HFFc6 (cell line): ENCODE measurements at places on chromosomes 5 and 9. TPM values are rescaled to one million over a fixed set of nuclear protein-coding genes. Genes with fewer than 3 reads are reported as not detected.
A peak's percentile ranks its signal among the peaks of the same experiment; 100 is the strongest.

PAEP gene
- total RNA-seq: not detected in 2 replicates

C5orf24 gene
- total RNA-seq: 48.8 and 60.7 TPM in 2 replicates

PCDHGB1 gene
- 2.7 to 3.0 TPM (median 3.0 TPM) in 3 replicates for total RNA-seq

RFESD gene
- 2.2 to 4.2 TPM (median 2.3 TPM) in 3 replicates for total RNA-seq

ARAP3 gene
- 8.9 to 13.1 TPM (median 9.0 TPM) in 3 replicates for total RNA-seq

C9orf50 gene
- total RNA-seq: 0.18 TPM in 1 of 3 replicates, not detected in the others

CCL19 gene
- not detected in 3 replicates for total RNA-seq

GFRA3 gene
- total RNA-seq: not detected in 2 replicates

NR4A3 gene
- 1.2 to 2.8 TPM (median 1.7 TPM) in 3 replicates for total RNA-seq

- DNase-seq: no peak
Observed at GRCh38 chr9:92714787-92715487, 45.0 kb upstream of the IPPK start.

DNA sequence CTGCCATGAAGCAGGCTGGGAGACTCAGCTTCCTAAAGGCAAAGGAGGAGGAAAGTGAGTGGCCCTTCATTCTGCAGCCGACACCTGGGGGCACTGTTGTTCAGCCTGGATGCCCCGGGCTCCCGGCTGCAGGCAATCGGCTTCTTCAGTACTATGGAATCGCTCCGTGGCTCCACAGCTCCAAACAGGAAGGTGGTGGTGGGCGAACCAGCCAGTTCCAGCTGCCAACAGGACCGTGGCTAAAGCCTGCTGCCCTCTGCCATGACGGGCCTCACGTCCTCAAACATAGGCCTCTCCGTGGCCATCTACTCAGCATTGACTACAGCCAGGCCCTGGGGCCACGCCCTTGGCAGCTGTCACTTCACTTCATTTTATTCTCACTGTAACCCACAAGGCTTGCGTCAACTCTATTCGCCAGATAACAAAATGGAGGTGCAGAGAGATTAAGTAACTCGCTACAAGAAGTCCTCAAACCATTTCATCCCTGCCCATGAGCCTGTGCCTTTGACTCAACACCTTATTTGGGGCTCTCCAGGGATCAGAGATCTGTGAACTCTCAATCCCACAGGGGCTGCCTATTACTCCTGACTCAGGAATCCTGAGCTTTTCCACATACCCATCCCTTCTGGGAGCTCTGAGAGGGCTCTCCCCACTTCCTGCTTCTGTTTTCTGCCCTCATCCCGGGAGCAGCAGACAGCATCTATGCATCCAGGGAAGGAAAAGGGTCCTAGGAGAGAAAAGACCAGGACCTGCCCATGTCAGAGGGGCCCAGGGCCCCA lies 38.0 kb downstream of the PAX5 start:
- peak; percentile 65 for DNase-seq

- no peak for DNase-seq
Observed at GRCh38 chr5:57878301-57878722, 395.7 kb upstream of the ACTBL2 start.

DNA sequence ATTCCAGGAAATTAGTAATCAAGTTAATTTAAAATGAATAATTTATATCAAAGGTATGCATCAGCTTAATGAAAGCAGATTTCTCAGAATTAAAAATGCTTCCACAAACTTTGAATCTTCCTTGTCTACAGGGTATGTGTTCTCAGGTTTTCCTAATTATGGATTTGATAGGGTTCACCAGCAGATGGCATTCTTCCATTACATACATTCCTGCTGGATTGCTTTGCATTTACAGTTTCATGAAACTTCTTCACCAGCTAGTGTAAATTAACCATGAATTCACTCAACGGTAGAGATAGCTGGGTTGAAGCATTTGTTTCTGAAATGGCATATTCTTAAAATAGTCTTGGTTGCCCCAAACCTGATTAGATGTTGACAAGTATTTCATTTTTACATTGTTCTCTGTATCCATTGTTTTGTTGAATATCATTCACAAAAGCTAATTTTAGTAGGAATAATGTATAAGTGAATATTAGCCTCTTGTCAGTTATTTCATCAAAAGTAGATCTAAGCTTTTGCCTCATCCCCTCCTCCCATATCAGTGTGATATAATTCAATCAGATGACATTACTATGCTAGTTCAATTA lies 68.7 kb upstream of the WDR41 start:
- peak; percentile 37 for DNase-seq

DNA sequence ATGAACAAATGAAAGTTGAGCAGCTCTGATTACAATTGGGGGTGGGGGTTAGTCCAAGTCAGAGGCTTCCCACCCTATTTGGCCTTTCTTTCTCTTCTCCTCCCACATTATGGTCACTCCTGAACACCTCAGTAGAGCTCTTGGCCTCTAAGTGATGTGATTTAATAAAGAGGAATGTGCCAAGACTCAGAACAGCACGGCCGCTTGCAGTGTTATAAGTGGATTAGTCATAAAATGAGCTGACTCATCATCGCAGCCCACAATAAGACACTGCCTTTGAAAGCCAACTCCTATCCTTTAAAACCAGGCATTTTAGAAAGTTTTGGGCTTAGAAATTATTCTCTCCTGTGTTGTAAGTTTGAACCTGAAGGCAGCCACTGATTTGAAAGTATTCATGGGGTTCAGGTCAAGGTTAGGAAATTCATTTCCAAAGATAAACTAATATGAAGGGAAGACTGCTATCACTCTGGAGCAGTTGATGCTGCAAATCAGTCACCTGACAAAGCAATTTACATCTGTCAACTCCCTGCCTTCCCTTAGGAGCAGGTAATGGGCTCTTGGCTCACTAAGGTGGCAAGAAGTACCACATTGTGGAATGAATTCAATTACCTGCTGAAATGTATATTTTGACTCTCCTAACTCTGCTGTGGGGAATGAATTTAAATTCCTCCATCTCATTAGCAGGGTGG lies 283.6 kb upstream of the NMUR2 start:
- DNase-seq: peak; percentile 72

- DNase-seq: no peak
Observed at GRCh38 chr9:34982361-34982760, 7.2 kb upstream of the DNAJB5 start.

GRCh38 chr5:143148771-143149170 lies 254.7 kb downstream of the NR3C1 start:
- peak; percentile 23 for DNase-seq

DNA sequence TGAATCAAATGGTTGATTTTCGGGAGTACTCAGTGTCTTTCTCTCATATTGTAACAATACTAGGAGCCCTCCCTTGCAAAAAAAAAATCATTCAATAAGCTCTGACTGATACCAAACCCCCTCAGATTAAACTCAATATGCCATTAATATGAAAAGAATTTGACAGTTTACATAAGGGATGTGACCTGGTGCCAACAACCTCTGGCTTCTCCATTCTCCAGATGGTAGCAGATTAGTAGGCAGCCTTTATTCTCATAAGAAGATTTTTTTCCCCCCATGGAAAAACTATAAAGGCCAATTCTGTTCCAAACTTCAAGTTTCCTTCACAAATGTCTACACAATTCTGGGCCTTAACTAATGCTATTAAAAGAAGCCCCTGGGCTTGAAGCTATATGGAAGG lies 96.5 kb downstream of the EFNA5 start:
- no peak for DNase-seq

- DNase-seq: peak; percentile 59
Observed at GRCh38 chr5:59799668-59800346, 93.7 kb downstream of the PDE4D start.

GRCh38 chr9:95090023-95090791 lies 227.3 kb downstream of the FANCC start:
- DNase-seq: no peak

DNA sequence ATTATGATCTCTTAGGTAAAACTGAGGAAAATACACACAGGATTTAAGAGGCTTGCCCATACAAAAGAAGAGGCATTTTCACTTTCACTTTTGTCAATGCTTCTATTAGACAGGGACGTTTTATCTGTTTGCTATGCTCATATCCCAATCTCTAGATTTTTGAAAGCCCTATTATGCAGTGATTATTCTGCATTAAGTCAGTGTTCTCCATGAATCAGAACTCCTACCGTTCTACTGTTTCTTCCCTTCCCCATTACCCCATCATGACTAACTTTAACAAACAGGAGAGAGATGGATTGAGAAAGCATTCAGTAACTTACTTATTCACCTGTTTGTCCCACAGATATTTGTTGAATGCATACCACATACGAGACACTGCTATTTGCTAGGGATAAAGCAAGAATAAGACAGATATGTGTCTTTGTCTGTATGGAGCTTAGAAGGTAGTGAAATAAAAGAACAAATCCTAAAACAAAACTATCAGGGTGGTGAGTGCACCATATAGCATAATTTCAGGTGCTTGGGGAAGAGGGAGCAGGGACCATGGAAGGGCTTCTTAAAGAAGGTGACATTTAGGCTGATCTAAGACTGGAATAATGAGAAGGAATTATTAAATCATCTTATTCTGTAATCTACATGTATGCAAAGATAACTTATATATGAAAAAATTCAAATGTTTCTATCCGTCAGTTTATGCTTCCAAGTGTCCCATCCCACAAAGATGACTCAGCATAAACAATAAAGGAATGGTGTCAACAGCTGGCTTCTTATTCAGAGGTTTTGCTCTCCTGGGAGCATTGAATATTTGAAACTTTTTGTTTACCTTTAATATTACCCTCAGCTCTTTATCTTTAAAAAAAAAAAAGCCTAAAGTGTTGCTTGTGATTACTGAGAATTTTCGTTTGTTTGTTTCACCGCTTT lies 328.1 kb downstream of the HINT1 start:
- DNase-seq: no peak

GRCh38 chr5:122073018-122073417 lies 5.0 kb downstream of the LOX start:
- DNase-seq: no peak

DNA sequence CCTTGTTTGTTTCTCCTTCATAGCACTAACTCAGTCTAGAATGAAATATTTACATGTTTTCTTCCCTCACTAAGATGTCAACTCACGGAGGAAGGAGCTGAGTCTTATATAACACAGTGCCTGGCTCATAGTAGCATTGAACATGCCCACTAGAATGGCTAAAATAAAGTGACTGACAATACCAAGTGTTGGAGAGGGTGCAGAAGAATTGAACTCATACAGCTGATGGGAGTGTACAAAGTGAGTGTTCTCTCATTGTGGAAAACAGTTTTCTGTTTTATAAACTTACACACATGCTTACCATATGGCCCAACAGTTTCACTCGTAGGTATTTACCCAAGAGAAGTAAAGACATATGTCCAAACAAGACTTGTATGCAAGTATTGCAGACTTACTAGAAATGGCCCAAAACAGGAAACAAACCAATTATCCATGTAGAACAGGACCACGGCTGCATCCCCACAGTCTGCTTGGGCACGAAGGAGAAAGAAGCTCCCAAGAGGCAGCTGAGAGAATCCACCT lies 87.5 kb downstream of the PPARGC1B start:
- DNase-seq: no peak

- no peak for DNase-seq
Observed at GRCh38 chr5:145243016-145243415, 592.1 kb downstream of the PRELID2 start.

GRCh38 chr9:8614926-8615440 lies 815.4 kb upstream of the DMAC1 start:
- DNase-seq: no peak

- DNase-seq: no peak
Observed at GRCh38 chr9:110936237-110936636, 102.0 kb downstream of the LPAR1 start.

DNA sequence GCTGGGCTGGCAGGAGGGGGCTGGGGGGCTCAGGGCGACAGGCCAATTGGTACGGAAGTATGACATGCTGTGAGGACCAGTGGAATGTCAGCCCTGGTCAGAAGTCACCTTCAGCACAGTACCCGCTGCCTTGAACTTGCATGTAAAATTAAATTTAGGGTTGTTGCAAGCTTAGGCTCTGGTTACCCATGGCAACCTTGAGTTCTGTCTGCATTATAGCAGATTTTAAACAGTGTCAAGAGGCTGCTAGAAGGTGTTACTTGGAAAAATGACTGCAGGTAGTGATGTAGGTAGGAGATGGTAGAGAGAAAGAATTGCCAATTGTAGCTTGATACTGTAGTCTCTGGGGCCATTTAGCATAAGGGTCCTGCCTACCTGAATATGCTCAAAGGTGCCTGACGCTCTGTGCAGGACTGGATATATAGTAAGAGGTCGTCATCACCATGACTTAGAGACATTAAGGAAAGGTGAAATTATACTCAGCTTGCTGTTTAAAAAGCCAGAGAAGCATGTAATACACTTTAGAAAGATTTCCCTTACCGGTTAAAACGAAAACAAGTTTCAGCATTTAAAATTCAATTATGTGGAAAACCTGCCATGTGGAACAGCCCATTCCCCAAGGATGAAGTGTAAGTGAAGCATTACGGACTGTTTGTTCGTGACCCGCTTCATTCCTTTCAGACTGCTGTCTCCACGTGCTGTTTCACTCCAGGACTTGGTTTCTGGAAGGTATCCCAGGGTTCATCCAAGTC lies 169.0 kb downstream of the PDZD2 start:
- DNase-seq: no peak

GRCh38 chr5:158205992-158206391 lies 347.0 kb upstream of the CLINT1 start:
- no peak for DNase-seq

DNA sequence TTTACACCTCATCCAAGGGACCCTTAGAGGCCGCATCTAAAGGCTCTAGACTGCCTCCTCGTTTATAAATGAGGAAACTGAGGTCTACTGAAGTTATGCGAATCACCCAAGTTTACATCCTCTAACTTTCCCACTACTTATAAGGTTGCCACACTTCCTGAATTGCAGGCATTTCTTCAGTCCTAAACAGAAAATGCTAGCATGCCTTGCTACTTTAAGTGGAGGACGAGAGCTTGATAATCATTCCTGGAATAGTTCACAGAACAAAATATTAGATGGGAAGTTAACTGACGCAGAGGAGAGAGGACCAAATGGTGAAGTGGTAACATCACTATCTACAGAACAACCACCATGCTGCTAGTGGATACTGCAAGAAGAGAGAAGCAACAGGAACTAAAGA lies 85.8 kb downstream of the GNAQ start:
- no peak for DNase-seq

GRCh38 chr9:14081745-14082144 lies 232.2 kb downstream of the NFIB start:
- no peak for DNase-seq

GRCh38 chr5:151113651-151114050 lies 32.8 kb upstream of the TNIP1 start:
- no peak for DNase-seq

DNA sequence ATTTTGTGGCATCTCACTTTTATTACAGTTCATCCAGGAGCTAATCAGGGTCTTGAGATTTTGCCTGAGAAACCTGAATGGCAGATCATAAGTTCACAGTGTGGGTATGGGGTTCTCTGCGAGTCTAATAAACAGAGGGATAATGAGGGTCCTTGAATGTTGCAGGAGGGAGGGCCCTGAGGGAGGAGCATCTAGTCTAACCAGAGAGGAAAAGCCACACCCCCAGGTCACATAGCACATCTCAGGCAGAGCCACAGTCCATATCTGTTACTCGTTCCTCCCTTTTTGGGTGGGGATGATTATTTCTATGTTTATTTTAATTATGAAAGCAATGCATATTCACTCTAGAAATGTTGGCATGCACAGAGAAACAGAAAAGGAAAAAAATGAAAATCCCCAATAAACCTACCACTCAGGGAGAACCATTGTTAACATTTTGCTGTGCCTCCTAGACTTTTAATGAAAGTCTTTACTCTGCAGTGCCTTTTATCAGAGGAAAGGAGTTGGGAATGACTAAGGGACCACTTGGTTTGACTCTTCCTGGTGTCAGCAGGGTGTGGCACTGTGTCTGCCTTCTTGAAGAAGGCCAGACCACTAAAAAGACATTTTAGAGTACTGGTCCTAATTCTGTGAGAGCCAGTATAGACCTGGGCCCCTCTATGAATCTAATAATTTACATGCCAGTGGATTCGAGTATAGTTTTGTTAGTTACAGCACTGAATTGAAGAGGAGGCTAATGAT lies 2.8 kb downstream of the GALNT12 start:
- DNase-seq: no peak
